BE2C (cell line): ENCODE measurements at places on chromosomes 3 and 15.

DNA sequence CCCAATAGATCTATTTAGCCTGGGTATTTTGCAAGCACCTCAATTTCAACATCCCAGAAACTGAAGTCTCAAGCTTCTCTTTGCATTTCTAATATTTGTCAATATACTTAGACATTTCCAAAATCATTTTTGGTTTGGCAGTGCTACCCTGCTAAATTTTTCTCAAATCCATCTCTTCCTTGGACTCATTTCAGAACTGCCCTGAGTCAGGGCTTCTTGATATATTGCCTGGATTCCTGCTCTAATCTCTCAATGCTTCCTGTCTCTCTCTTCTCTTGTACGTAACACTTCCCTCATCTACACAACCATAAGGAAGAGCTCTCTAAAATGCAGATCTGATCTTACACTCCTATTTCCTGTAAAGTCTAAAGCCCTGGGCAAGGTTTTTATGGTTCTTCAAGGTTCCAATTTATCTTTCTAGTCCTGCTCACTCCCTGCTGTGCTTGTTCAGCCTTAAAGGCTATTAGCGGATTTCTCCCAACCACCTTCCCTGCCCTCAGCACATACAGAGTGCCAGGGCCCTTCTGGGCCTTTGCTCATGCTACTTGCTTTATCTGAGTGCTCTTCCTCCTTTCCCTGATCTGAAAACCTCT, 53.0 kb upstream of the MME start:
- DNase-seq, result no peak

DNA sequence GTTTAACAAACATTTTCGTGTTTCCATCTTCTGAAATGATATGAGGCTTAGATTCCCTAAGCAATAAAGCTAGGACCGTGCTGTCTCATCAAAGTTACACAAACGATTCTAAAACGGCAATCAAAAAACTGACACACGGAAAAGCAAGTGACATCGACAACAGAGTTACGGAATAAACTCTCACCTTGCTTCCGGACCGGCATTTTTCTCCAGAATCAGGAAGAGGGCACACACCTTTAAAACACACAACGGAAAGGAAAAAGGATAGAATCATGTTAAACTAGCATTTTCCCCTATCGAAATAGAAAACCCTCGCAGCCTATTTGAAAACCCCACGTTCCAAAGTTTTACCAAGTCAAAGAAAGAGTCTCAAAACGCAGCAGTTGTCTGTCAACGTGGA, 1.4 kb downstream of the DLG1 start:
- DNase-seq, result no peak

DNA sequence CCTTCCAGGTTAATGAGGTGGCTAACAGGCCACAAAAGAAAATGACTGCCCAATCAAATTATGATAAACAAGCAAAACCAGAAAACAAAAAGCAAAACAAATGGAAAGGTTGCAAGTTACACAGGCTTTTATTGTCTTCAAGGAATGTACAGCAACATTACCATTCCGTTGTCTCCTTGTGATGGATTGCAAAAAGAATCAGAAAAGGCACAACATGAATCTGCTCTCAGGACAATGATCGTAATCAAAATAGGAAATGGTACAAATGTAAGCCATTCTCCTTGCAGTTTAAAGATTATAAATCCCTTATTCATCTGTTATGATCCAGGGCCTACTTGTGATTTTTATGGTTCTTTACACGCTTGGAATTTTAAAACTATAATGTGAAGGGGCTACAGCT, 125.8 kb downstream of the ECT2 start:
- no peak for DNase-seq

GRCh38 chr15:39472621-39473297, 108.1 kb upstream of the THBS1 start:
- no peak for DNase-seq

- DNase-seq, result no peak
Measured at GRCh38 chr3:16289144-16289889, 24.3 kb downstream of the OXNAD1 start.

DNA sequence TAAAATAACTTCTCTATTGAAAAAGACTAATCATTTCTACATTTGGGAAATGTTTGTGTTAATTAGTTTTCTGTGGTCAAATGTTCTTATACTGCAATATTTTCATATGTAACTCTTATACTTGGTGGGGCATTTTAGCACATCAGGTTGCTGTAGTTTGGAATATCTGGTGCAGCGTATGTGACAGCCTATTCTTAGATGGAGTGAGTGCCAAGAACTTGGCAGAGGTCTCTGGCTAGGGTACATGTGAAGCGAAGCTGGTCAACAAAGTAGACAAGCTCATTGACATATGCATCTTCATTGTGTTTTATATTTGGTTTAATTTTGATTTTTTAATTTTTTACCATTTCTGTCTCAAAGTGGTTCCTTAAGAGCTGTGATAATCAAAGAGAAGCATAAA, 53.2 kb downstream of the CHAC1 start:
- DNase-seq, result no peak

DNA sequence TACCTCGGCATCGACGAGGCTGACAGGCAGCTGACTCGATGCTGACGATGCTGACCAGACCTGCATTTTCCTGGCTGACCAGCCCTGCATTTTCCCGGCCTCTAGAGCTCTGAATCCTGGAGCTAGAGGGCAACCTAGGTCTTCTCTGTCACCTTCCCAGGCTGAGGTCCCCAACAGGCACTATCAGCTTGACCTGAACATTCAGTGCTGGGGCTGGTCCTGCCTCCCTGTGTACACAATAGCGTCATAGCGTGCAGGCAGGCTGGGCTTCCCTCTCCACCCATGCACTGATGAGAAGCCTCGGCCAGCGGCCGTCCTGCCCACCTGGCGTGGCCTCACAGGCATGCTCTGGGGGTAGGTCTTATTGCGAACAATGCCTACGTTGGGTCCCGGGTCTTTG, 62.3 kb upstream of the SNRPA1 start:
- DNase-seq, result no peak
